ENCODE measurements at places on chromosomes 12 and 14. TPM values are rescaled to one million over a fixed set of nuclear protein-coding genes. Genes with fewer than 3 reads are reported as not detected.

TSPAN8 gene
- not detected for total RNA-seq

CEP170B gene
- total RNA-seq: 27.5 TPM

ANO2 gene
- 32.4 TPM for total RNA-seq

RARG gene
- 16.7 TPM for total RNA-seq

NEK9 gene
- total RNA-seq: 29.3 TPM

GRCh38 chr12:98403936-98404335 is 111.5 kb upstream of the TMPO start:
- no peak for DNase-seq

- no peak for DNase-seq
Measured at GRCh38 chr12:1252758-1253157, 261.7 kb downstream of the ERC1 start.

DNA sequence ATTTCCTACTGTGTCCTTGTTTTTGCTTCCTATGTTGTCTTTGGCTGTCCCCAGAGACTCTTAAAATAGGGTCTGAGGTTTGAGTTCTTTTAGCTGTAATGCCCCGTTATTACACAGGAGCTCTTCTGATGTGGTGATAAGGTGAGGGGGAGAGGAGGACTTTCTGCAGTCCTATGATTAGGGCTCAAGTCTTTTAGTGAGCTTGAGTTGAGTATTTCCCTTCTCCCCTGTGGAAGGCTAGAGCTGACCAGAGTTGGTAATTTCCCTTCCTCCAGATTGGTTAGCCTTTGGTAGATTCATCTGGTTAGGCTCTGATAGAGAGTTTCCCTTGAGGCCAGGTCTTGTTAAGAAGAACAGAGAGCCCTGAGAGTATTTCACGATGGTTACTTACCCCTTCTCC is 4.3 kb upstream of the HIF1A start:
- DNase-seq: no peak

GRCh38 chr14:96920820-96921219 is 123.6 kb downstream of the VRK1 start:
- no peak for DNase-seq

- DNase-seq: no peak
Measured at GRCh38 chr14:97796511-97796910, 999.3 kb downstream of the VRK1 start.

DNA sequence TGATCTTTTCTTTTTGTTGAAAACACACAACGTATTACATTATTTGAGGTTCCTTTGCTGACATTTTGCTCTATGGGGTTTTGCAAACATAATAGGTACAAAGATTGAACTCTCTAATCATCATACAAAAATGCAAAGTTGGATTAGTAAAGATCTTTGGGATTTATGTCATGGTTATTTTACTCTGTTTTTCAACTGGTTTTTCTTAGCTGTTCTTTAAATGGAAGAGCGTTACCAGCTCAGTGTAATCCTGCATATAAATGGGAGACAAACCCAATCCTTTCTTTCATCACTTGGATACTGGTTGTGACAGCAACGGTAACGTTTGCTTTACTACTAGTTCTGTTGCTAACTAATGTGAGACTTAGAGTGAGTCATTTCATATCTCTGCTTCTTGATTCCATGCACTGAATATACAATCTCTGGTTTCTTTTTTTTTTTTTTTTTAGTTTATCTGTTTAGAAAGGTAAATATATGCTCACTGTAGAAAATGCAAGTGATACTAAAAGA is 104.9 kb upstream of the NOVA1 start:
- DNase-seq: no peak

GRCh38 chr12:111181143-111181726 is 187.7 kb downstream of the PHETA1 start:
- no peak for DNase-seq

GRCh38 chr12:843609-844008 is 91.2 kb downstream of the WNK1 start:
- DNase-seq: no peak

GRCh38 chr14:102485693-102486512 is 23.7 kb downstream of the ANKRD9 start:
- no peak for DNase-seq

DNA sequence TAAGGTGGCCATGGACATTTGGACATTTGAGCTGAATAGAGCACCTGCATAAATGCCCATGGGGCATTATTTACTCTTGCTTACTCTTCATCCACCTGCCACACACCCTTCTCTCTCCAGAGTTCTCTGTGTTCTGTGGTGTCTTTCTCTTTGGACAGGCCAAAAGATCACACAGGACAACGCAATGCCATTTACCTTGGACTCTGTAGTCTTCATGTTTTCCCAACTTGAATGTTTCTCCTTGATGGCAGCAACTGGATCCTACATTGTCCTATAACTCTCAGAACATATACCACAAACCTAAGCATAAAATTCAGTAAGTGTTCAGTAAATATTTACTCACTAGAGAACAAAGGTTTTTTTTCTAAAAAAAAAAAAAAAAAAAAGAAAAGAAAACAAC is 41.7 kb upstream of the PTHLH start:
- DNase-seq: no peak

DNA sequence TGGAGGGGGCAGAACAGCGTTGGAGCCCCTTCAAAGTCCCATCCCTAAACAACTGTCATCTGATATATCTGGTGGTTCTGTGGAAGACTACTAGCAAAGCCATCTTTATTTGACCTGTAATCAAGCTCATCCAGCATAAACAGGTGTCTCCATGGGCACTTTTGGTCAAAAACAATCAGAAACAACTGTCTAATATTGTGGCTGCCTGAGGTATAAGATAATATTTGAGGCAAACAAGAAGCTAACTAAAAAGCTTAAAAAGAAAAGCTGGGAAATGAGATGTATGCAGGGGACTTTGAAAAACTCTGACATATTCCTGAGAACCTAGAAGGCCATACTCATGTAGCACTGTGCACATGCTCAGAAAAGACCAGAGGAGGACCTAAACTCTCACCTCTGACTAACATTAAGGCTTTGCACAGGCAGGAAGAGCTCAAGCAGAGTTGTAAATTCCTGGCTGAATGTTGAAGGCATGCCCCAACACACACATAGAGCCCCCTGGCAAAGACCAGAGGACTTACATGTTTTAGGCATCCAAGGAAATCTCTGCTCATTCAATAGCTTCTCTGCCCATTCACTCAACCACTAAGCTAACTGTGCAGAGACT is 27.2 kb upstream of the AP4S1 start:
- no peak for DNase-seq

- DNase-seq: no peak
Measured at GRCh38 chr14:35504260-35504659, 29.7 kb upstream of the INSM2 start.

DNA sequence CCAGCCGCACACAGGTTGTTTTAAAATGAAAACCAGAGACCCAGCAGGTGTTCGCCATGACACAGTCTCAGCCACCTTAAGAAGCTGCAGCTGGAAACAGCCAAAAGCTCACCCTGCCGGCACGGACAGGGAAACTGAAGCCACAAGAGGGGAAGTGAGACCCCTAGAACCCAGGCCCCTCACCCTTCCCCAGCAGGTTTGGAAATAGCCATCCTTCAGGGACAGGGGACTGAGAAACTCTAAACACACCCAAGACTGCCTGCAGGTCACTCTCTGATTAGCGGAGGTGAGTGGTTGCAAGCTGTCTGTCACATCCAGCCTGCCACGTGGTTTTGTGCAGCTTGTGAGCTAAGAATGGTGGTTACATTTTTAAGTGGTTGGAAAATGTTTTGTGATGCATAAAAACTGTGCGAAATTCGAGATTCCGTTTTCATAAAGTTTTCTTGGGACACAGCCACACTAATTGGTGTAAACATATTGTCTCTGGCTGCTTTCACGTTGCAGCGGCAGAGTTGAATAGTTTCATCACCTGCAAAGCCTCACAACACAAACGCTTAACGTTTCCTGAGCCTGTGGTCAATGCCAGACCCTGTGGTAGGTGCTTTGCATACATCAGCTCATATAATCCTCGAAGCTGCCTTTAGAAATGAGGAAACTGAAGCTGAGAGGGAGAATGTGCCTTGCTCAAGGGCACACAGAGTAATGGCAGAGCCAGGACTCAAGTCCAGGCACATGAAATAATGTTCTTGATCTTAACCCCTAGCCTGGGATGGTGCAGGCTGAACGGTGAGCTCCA is 1.7 kb upstream of the SELPLG start:
- DNase-seq: no peak

DNA sequence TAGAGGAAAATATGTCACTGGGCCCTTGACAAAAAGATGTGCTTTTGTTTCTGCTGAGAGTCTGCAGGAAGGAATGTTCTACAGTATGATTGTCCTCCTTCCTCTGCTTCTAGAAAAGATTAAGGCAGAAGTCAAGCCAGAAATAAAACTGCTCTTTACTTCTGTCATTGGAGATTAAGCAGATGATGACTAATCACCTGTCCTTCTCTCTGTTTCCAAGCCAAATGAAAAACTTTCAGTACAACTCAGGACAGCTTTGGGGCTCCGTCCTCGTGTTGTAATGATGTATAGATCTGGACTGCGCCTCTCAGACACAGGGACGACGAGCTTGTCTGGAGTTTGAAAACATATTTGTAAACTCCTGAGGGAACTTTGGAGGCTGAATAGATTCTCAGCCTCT is 159.3 kb downstream of the DYRK2 start:
- DNase-seq: no peak

DNA sequence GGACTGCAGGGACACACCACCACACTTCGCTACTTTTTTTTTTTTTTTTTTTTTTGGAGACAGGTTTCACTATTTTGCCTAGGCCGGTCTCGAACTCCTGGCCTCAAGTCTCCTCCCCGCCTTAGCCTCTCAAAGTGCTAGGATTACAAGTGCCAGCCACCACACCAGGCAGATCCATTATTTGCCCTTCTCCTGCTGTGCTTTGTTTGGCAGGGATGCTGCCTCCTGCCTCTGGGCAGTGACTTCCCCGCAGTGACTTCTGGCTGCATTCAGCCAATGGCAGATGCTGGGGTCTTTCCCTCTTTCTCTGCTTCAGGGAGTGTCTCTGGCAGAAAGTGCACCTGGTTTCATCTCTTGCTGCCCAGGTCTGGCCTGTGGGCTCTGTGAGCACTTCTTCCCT is 6.7 kb upstream of the MORN3 start:
- no peak for DNase-seq

DNA sequence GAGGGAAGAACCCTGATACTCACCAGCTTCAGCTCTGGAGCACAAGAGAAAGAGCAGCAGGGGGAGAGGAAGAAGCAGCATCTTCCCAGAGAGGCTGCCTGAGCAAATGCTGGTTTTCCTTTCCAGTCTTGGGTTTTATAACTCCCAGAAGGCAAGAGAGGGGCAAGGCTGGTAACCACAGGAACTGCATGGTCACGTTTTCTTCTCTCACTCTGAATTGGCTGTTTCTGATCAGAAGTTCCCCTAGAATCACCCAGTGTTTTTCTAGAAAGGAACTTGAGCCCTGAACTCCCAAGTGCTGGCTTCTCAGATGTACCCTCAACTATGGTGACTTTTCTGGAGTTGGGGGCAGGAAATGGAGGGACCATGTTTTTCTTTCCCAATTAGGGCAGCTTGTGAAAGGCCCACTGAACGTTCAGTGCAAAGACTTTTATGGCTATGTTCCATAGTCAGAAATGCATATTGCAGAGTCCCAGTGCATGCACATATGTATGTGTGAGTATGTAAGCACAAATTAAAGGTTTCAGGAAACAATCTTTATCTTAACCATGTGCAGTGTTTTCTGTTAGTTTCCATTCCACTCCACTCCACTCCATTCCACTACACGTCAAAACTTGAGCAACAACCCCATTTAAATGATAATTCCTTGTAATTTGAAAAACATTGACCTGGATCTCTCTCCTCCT is at the start of gene CMA1:
TSS of gene CMA1 (minus strand) at position 111 of the 686 bp plus-strand sequence. CDS start at position 81, 30 bp downstream.
- DNase-seq: no peak

- no peak for DNase-seq
Measured at GRCh38 chr14:68651652-68652432, 141.0 kb downstream of the ZFP36L1 start.

DNA sequence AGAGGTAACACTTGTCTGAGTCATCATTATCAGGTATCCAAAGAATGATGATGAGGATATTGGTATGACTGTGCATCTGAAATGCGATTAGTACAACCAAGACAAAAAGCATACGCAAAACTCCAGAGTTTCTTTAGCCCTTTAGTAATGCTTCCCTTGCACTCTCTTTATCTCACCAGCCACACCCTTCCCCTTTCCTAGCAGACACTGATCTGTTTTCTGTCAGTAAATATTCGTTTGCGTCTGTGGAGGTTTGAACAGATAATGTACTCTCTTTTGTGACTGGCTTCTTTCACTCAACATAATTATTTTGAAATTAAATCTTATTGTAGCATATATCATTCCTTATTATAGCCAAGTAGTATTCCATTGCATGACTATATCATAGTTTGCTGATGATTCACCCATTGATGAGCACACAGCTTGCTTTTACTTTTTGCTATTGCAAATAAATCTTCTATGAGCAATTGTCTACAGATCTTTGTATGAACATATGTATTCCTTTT is 775.7 kb downstream of the SLC6A15 start:
- no peak for DNase-seq

GRCh38 chr14:66131111-66131510 is 355.1 kb upstream of the CCDC196 start:
- DNase-seq: no peak

- DNase-seq: no peak
Measured at GRCh38 chr14:23562822-23563472, 4.6 kb downstream of the AP1G2 start.

DNA sequence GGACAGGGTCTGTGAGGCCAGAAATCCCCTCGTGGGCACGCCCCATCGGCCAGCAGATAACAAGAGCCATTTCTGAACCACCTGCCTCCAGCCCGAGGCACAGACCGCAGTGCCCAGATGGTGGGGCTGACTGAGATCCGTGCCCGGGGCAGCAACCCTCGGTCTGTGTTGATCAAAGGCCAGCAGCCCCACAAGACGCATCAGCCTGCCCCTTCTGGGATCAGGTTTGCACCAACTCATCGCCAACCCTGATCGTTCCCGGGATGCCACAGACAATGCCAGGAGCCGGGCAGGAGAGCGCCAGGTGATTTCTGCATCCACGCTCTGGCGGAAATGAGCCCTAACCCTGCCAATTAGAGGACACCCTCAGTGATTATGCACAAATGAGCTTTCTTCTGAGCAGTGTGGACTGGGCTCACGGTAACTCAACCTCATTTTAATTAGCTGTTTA is 64.5 kb downstream of the TESC start:
- DNase-seq: no peak

DNA sequence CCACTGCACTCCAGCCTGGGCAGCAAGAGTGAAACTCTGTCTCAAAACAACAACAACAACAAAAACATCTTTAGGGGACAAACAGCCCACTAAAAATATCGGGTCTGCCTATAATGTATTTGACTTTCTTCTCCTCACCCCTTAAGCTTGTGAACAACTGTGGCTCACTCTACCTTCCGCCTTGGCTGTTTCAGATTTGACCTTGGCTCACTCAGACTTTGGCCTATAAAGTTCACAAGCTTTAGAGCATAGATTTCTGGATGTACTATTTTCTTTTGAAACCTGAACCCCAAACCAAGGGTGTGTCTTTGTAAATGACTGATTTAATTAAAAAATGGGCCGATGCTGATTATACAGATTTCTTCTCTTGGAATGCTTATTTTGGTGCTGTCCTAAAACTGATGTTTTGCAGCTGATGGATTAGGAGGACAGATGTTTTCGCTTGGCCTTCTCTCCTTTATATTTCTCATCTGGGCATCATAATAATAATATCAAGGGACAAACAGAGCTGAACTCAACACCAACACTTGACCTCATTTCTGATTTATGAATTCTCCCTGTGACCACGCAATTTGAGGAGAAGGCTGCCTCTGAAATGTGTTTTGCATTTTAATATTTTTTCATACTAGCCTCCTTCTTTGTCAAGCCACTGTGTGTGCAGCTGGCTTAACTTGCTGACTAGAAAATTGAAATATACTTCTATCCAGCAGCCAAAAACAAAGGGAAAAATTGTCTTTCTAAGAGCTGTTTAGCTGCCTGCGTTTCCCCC is 40.2 kb upstream of the RASSF3 start:
- no peak for DNase-seq

- DNase-seq: no peak
Measured at GRCh38 chr12:9024512-9024911, 35.2 kb downstream of the KLRG1 start.

All from glomerular endothelial cell (primary cell).